ENCODE measurements at places on chromosomes 6 and 20.

GRCh38 chr6:17096652-17097051, 5.2 kb upstream of the STMND1 start:
- peaks cover 5% of the 10 kb centered on the region for H3K4me1 ChIP-seq
- H3K27ac ChIP-seq = no peak overlapping the region
- DNase-seq = no peak
- H3K4me3 ChIP-seq = no peak overlapping the region
- no peaks in the 10 kb centered on the region for H3K36me3 ChIP-seq

DNA sequence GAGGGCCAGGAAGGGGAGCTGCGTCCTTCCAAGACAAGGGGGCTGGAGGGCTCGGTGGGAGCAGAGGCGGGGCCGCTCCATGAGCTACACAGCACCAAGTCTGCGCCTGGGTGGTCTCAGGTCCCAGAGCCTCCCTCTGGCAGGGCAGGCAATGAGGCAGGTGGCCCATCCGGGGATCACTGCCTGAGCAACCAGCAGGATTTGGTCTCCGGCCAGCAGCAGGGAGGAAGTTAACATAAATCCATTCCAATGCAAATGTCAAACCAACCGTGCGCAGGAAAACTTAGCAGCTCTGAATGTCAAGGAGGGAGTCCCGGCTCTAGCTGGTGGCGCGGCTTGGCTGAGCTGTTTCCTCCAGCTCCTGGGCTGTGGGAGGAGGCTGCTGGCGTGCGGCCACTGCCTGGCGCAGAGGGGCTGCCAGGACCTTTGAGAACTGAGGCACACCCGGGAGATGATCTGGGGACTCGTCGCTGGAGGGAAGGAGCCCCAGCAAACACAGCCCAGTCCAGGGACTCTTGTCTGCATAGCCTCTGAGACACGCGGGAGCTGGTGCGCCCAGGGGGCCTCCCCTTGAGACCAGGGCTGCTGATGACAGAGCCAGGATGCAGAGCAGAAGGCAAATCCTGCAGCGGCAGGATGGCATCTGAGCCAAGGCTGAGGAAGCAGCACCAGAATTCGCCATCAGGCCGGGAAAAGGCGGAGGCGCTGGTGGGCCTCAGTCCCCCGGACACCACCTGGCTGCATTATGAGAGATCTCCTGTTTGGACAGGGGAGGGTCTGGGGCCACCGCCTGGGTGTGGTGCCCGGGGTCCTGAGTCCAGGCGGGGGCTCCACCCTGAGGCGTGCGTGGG, 33.1 kb upstream of the CHRNA4 start:
- peaks cover 12% of the 10 kb centered on the region for H3K4me1 ChIP-seq
- no peak overlapping the region for H3K4me3 ChIP-seq
- H3K27me3 ChIP-seq = no peaks in the 10 kb centered on the region
- no peak overlapping the region for H3K27ac ChIP-seq
- H3K36me3 ChIP-seq = no peaks in the 10 kb centered on the region

GRCh38 chr6:11931296-11932035, 80.6 kb upstream of the HIVEP1 start:
- no peak overlapping the region for H3K27ac ChIP-seq
- no peak for DNase-seq
- no peaks in the 10 kb centered on the region for H3K4me1 ChIP-seq
- no peak overlapping the region for H3K4me3 ChIP-seq

DNA sequence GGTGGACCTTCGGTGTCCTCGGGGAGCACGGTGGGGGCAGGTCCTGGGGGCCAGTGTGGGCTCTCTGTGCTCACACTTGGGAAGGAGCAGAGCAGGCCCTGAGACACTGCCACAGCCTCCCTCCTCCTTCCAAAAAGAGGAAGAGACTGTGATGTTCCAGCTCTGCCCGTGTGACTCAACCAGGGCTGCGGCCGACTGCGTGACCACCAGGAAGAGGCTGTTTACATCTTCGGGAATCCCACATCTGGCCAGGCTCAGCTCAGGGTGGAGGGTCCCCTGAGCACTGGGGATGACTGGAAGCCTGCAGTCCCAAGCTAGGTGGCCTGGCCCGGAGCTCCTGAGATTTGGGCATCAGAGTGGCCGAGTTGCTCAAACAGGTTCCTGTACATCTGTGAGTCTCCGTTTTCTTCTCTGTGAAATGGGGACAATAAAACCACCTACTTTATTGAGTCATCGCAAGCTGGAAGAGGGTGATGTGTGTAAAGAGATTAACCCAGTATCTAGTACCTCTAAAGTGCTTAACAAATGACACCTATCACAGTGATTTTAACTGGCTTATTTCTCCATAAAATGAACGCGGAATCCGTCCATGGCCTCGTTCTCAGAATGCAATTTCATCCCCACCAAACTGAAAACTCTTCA, 242.1 kb downstream of the DLL1 start:
- no peaks in the 10 kb centered on the region for H3K27me3 ChIP-seq
- no peaks in the 10 kb centered on the region for H3K36me3 ChIP-seq
- peaks cover 41% of the 10 kb centered on the region for H3K4me1 ChIP-seq
- no peak overlapping the region for H3K4me3 ChIP-seq
- H3K27ac ChIP-seq = peak overlapping the region; percentile 80

DNA sequence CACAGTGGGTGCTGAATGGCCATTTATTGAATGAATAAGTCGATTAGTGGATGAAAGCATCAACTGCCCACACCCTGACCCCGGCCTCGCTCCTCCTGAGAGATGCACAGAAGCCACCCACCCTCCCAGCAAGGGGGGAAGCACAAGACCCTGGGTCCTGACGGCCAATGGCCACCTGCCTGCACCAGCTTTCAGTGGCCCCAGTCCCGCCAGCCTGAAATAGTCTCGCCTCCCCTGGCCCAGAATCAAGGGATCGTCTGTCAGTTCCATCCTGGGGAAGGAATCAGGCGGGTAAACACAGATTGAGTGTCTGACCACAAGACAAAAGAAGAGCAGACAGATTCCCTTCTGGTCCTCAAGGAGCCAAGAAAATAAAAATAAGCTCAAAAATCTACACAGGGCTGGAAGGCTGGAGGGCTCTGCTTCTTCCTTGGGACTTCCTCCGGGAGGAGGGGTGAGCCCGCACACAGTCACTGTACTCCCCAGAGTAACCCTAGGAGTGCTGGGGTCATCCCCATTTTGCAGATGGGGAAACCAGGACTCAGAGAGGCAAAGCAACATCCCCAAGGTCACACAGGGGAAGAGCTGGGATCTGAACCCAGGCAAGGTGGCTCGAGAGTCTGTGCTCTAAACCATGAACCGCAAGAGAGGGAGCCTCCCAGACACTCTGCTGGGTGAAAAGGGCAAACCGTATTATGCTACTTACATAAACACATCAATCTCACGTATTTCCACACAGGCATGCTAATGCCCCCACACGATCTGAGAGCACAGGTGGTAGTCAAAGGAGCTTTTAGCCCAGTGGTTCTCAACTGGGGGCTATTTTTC, 7.8 kb downstream of the PREX1 start:
- no peak overlapping the region for H3K4me3 ChIP-seq
- H3K27me3 ChIP-seq = no peaks in the 10 kb centered on the region
- H3K4me1 ChIP-seq = peaks cover 34% of the 10 kb centered on the region
- H3K27ac ChIP-seq = no peak overlapping the region
- H3K36me3 ChIP-seq = no peaks in the 10 kb centered on the region
- DNase-seq = no peak

DNA sequence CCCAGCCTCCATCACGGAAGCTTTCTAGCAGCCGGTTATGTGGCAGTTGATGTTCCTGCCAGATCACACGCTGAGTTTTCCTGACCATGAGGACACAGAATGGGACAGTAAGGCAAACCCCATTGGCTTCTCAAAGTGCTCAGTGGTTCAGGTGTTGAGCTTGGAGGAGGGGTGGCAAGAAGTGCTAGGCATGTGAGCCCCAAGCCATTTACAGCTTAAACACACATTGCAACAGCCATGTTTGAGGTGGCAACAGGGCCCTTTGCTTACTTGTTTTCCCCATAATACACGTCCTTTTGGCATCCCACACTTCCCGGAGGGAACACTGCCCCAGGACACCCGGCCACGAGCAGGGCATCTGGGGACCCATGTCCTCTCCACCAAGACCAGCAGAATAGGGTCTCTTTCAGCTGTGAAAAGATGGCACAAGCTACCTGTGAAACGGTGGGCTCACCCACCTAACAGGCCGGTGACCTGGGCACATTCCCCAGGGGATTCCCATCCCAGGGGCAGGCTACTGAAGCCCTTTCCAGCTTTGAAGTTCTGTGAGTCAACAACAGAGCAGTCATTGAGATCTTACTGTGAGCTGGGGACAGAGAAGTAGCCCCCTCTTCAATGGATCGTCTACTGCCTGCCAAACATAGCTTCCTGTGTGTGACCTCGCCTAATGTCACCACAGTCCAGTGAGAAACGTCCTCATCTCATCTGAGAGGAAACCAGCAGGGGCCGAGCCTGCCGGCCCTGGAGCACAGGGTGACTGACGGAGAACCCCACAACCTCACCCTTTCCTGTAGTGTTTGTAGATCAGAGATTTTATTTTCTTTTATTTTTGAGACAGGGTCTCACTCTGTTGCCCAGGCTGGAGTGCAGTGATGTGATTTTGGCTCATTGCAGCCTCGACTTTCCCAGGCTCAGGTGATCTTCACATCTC, 4.0 kb upstream of the TLDC2 start:
- H3K4me1 ChIP-seq = peaks cover 7% of the 10 kb centered on the region
- no peak for DNase-seq
- no peak overlapping the region for H3K27ac ChIP-seq
- H3K36me3 ChIP-seq = no peaks in the 10 kb centered on the region

DNA sequence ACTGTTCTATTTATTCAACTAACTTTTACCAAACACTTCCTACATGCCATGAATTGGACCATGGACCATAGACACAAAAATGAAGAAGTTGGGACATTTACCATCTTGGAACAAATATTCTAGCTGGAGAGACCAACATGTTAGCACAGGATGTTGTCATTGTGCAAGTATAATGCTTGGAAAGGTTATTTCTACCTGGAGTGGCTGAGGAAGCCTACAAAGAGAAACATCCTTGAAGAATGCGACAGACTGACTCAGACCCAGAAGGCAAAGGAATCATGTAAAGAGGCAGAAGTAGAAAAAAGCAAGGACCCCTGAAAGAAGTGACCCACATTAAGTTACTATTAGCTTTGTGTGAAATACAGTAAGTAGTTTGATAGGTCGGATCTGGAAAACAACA, 180.9 kb downstream of the SOD2 start:
- no peaks in the 10 kb centered on the region for H3K27me3 ChIP-seq
- H3K4me1 ChIP-seq = peaks cover 5% of the 10 kb centered on the region
- H3K27ac ChIP-seq = no peak overlapping the region
- H3K36me3 ChIP-seq = no peaks in the 10 kb centered on the region

DNA sequence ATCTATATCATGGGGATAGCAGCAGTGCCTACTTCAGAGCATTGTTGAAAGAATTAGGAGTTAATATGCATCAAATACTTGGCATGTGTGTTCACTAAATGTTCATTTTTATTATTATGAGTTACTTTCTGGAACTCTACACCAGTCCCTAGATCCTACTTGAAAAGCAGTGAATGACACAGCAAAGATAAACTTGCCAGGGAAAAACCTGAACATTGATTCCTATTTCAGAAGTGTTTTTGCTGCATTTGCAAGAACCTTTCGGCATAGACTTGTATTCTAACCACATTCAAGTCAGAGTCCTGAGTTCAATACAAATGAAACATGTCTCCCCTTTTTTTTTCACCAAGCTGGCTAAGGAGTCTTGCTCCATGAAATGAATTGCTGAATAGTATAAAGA, 187.4 kb upstream of the TAB2 start:
- DNase-seq = no peak
- H3K4me3 ChIP-seq = no peak overlapping the region
- no peaks in the 10 kb centered on the region for H3K36me3 ChIP-seq
- no peak overlapping the region for H3K27ac ChIP-seq
- H3K27me3 ChIP-seq = no peaks in the 10 kb centered on the region

DNA sequence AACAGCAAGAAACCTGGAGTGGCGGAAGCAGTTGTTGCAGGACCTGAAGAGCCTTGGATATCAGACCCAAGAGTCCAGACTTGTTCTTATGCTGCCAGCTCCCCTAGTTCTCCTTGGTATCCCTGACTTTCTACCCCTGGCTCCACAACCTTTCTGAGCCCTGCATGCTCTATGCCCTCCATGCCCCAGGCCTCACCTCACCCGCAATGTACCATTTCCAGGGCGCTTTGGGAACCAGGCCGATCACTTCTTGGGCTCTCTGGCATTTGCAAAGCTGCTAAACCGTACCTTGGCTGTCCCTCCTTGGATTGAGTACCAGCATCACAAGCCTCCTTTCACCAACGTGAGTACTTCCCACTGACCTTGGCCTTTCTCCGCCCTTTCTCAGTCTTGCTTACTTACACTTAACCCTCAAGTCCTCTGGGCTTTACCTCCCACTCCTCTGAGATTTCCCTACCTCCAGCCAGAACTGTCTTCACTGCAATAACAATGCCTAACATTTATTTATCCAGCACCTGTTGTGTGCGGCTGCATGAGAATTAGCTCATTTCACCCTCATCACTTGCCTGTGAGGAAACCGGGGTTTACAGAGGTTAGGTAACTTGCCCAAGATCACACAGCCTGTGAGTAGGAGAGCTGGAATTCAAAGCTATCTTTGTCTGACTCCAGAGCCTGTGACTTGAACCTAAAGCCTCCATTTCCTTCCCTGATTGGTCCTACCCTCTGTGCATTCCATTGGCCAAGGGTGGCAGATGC, 2.3 kb downstream of the POFUT1 start:
- H3K27me3 ChIP-seq = no peaks in the 10 kb centered on the region
- DNase-seq = no peak
- H3K4me3 ChIP-seq = no peak overlapping the region
- H3K4me1 ChIP-seq = peaks cover 36% of the 10 kb centered on the region

- DNase-seq = no peak
- no peaks in the 10 kb centered on the region for H3K4me1 ChIP-seq
- H3K4me3 ChIP-seq = no peak overlapping the region
- no peaks in the 10 kb centered on the region for H3K36me3 ChIP-seq
- no peaks in the 10 kb centered on the region for H3K27me3 ChIP-seq
Observed at GRCh38 chr6:54991761-54992330, 145.3 kb downstream of the FAM83B start.

GRCh38 chr6:156021746-156022396, 566.2 kb upstream of the NOX3 start:
- H3K27me3 ChIP-seq = no peaks in the 10 kb centered on the region
- no peak for DNase-seq
- peaks cover 7% of the 10 kb centered on the region for H3K4me1 ChIP-seq
- no peak overlapping the region for H3K27ac ChIP-seq
- H3K4me3 ChIP-seq = no peak overlapping the region

- no peaks in the 10 kb centered on the region for H3K4me1 ChIP-seq
- H3K27ac ChIP-seq = no peak overlapping the region
- peaks cover 3% of the 10 kb centered on the region for H3K27me3 ChIP-seq
- no peaks in the 10 kb centered on the region for H3K36me3 ChIP-seq
- H3K4me3 ChIP-seq = no peak overlapping the region
Observed at GRCh38 chr6:40152701-40153436, 218.6 kb upstream of the MOCS1 start.

- H3K36me3 ChIP-seq = no peaks in the 10 kb centered on the region
- no peak overlapping the region for H3K27ac ChIP-seq
Observed at GRCh38 chr6:100460650-100461204, 4.0 kb downstream of the SIM1 start.

- DNase-seq = no peak
- H3K4me1 ChIP-seq = peaks cover 61% of the 10 kb centered on the region
- H3K27me3 ChIP-seq = no peaks in the 10 kb centered on the region
- peak overlapping the region; percentile 77 for H3K27ac ChIP-seq
Observed at GRCh38 chr20:25294459-25295385, 46.8 kb downstream of the PYGB start.

GRCh38 chr20:8423482-8423881, 291.4 kb downstream of the PLCB1 start:
- peaks cover 4% of the 10 kb centered on the region for H3K4me1 ChIP-seq
- DNase-seq = no peak
- H3K36me3 ChIP-seq = no peaks in the 10 kb centered on the region
- H3K27ac ChIP-seq = no peak overlapping the region
- no peak overlapping the region for H3K4me3 ChIP-seq

All from esophagus muscularis mucosa (tissue), 4 donors.